ENCODE measurements at places on chromosomes 16 and 17.

- DNase-seq = no peak
Observed at GRCh38 chr16:27618606-27619327, 68.8 kb downstream of the KATNIP start.

DNA sequence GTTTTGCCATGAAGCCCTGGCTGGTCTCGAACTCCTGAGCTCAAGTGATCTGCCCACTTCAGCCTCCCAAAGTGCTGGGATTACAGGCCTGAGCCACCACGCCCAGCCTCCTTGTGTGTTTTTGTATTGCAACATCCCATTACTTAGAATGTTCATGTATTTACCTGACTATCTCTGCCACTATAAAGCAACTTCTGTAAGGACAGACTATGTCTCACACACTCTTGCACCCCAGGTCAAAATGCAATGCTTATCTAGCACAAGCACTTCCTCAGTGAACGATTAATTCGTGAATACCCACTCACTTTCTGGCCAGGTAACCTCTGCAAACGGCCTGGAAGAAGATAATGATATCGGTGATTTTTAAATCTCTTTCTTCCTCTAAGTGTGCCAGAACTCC lies 82.6 kb downstream of the NDEL1 start:
- no peak for DNase-seq

DNA sequence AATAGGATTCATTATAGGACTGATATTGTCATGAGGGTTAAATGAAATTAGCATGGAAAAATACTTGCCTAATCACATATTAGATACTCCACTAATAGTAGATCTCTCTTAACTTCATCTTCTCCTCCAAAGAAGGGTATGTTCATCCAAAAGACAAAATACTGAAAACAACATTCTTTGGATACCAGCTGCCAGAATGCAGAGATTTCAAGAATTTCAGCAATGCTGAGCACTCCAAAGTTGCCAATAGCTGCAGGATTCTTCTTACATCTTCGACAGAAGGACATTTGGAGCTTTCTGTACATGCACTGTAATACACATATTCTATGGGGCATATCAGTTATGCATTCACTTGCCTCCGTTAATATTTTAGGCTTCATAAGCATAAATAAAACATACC lies 436.5 kb downstream of the HAPSTR1 start:
- DNase-seq = no peak

DNA sequence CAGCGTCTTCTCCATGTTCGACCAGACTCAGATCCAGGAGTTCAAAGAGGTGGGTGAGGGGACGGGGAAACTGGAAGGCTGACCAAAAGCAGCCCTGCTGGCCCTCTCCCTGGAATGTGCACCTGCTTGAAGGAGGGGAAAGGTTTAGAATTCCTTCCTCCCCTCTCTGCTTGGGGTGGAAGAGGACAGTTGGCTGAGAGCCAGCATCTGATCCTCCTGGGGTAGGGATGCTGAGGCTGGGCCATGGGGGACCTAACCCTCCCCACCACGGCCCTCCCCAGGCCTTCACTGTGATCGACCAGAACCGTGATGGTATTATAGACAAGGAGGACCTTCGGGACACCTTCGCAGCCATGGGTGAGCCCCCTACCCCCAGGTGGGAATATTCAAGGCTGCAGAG lies 1.3 kb downstream of the MYL11 start:
- DNase-seq = no peak

DNA sequence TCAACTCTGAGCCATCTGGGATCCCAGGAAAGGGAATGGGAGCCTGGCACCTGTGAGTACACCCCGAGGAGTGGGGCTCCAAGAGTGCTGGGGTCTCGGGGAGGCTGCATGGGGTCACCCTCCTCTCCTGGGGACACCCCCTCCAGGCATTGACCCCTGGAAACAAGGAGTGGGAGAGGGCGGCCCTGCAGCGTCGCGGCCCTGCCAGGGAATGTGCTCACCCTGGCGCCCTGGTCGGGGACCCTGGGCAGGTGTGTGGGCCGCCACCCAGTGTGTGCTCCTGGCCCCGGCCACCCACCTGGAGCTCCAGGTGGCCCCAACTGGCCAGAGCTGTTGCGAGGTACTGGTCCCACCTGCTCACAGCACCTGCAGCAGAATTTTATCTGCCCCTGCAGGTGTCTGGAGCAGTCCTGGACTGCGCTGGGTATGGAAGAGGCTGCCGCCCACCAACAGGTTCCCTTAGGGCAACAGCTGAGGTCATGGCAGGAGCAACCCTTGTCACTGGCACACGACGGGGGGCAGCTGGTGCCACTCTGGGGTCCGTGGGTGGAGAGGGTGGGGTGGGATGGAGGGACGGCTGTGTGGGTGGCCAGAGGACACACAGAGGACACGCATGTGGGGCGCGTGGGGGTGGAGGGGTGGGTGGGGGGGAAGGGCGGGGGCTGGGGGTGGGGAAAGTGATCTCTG lies 5.4 kb upstream of the PABPN1L start:
- DNase-seq = no peak

GRCh38 chr17:41322094-41322902 lies 6.8 kb upstream of the KRTAP17-1 start:
- no peak for DNase-seq

All from activated CD4-positive, CD25-positive, alpha-beta regulatory T cell (primary cell).